ENCODE measurements at places on chromosomes 11 and 22. TPM values are rescaled to one million over a fixed set of nuclear protein-coding genes. Genes with fewer than 3 reads are reported as not detected.

Gene CCDC81
- 0.15 TPM for total RNA-seq

Gene MOGAT2
- not detected for total RNA-seq

Gene TENM4
- total RNA-seq = 0.05 TPM

Gene HYLS1
- total RNA-seq = 12.9 TPM

Gene CLTCL1
- 5.0 TPM for total RNA-seq

Gene NXPE1
- total RNA-seq = not detected

Gene KCNQ1OT1
- total RNA-seq = 0.07 TPM

Gene YPEL4
- total RNA-seq = 0.39 TPM

Gene THY1
- 12.2 TPM for total RNA-seq

Gene KDM2A
- total RNA-seq = 51.2 TPM

Gene BRSK2
- 6.0 TPM for total RNA-seq

Gene GALR3
- total RNA-seq = not detected

Gene MYEOV
- total RNA-seq = 119 TPM

Gene FAM111B
- total RNA-seq = 7.4 TPM

Gene RBMXL2
- not detected for total RNA-seq

Gene MTFP1
- total RNA-seq = 69.0 TPM

Gene VPREB1
- not detected for total RNA-seq

Gene PARVA
- total RNA-seq = 24.3 TPM

Gene ADAMTS8
- total RNA-seq = 1.7 TPM

Gene IFITM10
- total RNA-seq = 2.3 TPM

Gene PRR33
- total RNA-seq = not detected

Gene RGL4
- not detected for total RNA-seq

Gene XRCC6
- total RNA-seq = 337 TPM

Gene KRTAP5-9
- total RNA-seq = 0.09 TPM

Gene OR2AT4
- not detected for total RNA-seq

Gene BDNF
- 10.1 TPM for total RNA-seq
